ENCODE measurements at places on chromosomes 3 and 15. TPM values are rescaled to one million over a fixed set of nuclear protein-coding genes. Genes with fewer than 3 reads are reported as not detected.

The RARB gene
- 6.5 TPM for total RNA-seq

The INSYN1 gene
- 30.9 TPM for total RNA-seq

GRCh38 chr15:61441891-61442290 lies 212.8 kb upstream of the RORA start:
- DNase-seq: no peak

DNA sequence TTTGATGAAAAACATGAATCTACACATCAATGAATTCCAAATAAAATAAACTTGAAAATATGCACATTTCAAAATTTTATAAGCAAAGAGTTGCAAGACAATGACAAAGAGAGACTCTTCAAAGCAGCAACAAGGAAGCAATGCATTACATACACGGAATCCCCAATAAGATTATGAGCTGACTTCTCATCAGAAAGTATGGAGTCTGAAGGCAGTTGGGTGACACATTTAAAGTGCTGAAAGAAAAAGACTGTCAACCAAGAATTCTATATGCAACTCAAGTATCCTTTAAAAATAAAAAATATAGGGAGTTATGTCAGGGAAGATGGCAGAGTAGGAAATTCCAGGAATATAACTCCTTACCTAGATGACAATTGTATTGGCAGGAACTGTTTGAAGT lies 46.5 kb upstream of the PRSS50 start:
- DNase-seq: no peak

DNA sequence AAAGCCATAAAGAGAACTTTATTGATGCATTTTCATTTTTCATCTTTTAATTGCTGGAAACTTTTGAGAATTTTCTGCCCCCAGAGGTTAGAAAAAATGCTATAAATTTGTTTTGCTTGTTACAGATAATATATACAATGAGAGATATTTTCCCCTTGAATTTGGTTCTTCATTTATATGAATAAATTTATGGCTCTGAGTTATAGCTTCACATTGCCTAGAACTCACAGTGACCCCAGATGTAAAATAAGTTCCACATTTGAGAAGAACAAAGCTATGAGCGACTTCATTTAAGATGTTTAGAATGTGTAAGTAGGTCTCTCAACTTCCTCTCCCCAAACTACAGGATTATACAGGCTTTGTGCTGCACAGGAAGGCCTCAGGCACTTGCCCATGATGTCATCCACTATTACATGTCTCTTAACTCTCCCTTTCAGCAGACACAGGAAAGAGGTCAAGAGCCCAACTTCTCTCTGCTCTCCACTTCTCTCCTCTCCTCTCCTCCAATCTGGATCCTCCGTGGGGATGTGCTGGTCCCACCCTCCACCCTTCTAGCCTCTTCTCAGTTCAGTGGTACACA lies 92.8 kb downstream of the DUT start:
- no peak for DNase-seq

The SEMA7A gene
- total RNA-seq: 30.5 TPM

- DNase-seq: no peak
Measured at GRCh38 chr3:193559100-193559499, 4.4 kb upstream of the ATP13A4 start.

- no peak for DNase-seq
Measured at GRCh38 chr15:66595931-66596545, 30.2 kb upstream of the LCTL start.

The CD86 gene
- 3.5 TPM for total RNA-seq

GRCh38 chr15:47542312-47542989 lies 174.9 kb upstream of the SEMA6D start:
- DNase-seq: no peak

DNA sequence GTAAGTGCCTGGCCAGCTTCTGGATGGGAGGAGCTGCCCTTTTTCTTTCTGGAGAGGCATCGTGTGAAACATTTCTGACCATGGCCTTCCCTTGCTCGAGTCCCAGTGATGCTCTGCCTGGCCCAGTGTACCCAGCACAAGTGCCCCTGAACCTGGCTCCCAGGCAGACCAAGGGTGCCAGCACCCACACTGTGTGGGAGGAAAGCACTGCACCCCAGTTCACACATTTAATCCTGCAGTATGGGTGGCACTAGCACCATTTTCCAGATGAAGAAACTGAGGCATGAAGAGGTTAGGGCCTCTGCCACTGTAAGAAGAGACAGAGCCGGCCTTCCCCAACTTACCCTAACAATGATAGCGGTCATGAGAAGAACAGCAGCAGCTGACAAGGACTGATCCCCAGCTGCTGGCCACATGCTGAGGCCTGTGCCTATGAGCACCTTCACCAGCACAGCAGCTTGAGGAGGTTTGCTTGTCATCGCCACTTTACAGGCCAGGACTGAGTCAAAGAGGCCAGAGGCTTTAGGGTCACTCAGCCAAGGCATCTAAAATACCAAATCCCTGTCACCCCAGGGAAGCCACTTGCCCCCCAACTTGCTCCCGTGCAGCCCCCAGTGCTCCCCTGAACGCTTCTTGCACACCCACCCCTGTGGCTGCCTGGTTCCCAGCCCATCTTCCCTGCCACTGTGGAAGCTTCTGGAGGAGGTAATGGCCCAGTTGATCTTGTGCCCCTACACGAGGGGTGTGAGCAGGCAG lies 15.0 kb downstream of the PRR23E start:
- peak; percentile 74 for DNase-seq

DNA sequence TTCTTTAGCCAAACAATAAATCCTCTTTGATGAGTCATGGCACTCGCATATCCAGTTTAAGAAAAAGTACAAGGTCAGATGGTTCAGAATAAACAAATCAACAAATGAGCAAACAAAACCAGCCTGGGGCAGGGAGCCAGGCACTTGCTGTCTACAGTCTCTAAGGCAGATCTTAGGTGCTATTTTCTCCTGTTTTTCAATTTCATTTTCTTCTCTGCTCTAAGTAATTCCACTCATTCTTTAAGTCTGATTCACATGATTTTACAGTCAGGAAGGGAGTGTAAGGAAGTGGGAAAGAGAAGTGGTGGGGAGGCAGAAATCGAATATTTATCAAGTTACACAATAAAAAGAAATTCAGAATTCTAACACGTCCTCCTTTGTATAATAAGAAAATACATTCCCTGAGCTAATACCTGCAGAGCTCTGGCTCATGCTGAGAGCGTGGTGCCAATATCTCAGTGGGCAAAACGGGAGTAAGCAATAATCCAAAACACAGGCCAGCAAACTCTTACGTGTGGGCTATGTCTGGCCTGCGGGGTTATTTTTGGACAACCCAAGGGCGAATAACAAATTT lies 298.6 kb downstream of the ADAMTS17 start:
- no peak for DNase-seq

- no peak for DNase-seq
Measured at GRCh38 chr15:74374648-74375302, 7.3 kb upstream of the CYP11A1 start.

GRCh38 chr15:75868019-75868418 lies 24.8 kb downstream of the UBE2Q2 start:
- no peak for DNase-seq

- no peak for DNase-seq
Measured at GRCh38 chr3:129947538-129948240, 26.8 kb upstream of the TRH start.

GRCh38 chr3:156180077-156180476 lies 59.7 kb downstream of the KCNAB1 start:
- no peak for DNase-seq

The GPR171 gene
- 0.55 TPM for total RNA-seq
